ENCODE measurements at places on chromosomes 12 and 14.

GRCh38 chr12:111597831-111598636, 1.1 kb downstream of the ATXN2 start:
- DNase-seq, result peak; percentile 40

DNA sequence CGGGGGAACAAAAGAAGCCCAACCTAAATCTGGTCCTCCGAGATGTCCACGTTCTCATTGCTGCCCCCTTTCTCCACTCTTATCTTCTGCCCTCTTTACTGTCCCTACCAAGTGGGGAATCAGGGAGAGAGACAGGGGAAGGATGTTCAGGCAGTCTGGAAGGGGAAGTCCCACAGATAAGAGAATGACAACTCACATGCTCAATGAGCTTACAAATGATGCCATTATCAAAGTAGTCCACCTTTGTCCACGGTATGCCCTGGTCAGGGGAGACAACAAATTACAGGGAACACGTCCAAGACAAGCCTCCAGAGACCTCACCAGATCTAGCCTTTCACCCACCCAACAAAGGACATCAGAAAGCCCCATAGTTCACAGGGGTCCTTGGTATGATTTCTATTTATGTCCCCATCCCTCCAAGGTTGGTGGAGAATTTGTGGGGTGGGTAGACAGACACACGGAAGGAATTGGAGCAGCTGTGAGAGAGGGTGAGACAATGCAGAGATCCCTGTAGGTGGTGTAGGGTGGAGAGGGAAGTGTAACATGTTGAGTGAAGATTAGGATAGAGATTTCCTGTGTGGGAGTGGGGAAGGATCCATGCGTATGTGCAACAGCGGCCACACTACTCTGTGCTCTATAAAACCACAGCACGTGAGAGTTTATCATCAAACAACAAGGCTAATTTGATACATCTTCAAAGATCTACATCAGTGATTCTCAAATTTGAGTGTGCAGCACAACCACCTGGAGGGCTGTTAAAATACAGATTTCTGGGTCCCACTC, 10.7 kb downstream of the MYO1A start:
- DNase-seq, result no peak

DNA sequence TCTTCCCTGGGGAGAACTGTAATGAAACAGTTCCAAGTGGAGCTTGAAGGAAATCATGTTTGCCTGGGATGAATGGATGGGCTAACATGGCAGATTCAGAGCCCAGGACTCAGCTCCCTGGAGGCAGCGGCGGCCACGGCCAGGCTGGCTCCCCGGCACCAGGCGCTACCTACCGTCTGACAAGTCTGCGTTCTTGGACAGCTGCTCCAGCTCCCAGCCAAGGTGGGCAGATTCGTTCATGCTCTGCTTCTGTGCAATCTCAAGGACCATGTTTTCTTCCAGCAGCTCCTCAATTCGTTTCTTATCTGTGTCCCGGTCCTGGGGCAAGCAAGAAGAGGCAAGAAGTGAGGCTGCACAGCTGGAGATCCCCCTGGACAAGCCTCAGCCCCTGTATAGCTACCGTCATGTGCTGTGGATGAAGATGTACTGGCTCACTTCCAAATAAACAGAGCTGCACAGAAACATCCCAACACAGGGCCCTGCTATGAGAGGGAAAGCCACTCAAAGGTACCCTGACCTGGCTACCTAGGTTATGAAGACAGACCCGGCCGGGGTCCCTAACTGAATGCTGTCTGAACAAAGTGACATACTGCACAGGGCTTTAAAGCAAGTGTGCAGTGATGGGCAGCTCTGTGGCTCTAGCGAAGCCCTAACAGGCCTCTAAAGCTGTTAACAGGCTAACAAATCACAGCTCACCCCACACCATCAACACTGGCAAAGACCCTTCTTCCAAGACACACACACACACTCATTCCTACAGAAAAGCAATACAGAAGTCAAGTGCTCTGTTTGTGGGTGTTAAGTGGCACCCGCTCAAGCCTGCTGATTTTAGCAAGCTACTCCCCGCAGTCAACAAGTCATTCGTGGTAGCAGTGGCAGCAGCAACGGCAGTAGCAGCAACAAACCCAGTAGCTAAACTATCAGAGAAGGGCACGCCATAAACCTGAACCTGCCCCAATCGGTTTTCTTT, 80.4 kb upstream of the GPR68 start:
- DNase-seq, result no peak

GRCh38 chr14:89629383-89629782, 212.3 kb upstream of the FOXN3 start:
- DNase-seq, result no peak

DNA sequence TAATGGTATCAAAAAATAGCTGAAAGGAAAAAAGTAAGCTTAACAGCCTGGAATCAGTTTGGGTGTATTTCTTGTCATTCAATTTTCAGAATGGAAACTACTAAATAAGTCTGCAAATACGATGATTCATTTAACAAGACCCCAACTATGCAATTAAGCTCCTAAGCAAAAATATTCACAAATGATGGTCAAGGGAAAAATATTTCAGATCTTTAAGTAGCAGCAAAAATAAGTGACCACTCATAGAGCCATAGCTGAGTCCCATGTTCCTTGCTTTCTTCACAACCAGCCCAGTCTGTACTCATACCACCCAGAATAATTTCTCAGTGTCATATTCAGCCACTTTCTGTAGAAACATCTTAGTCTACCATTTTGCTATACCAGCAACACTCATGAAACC, 185.4 kb downstream of the PPM1H start:
- no peak for DNase-seq

- no peak for DNase-seq
Observed at GRCh38 chr12:18753481-18754123, 15.7 kb downstream of the CAPZA3 start.

GRCh38 chr14:105500726-105501101, 9.7 kb downstream of the TEDC1 start:
- no peak for DNase-seq

GRCh38 chr14:32509632-32510187, 180.6 kb downstream of the AKAP6 start:
- peak; percentile 93 for DNase-seq

- no peak for DNase-seq
Observed at GRCh38 chr12:107263980-107264379, 170.6 kb upstream of the CRY1 start.

- no peak for DNase-seq
Observed at GRCh38 chr14:76884394-76884793, 58.2 kb downstream of the LRRC74A start.

- no peak for DNase-seq
Observed at GRCh38 chr14:50897658-50898175, 25.9 kb downstream of the ABHD12B start.

GRCh38 chr12:120012067-120012621, 23.1 kb downstream of the BICDL1 start:
- DNase-seq, result peak; percentile 34

DNA sequence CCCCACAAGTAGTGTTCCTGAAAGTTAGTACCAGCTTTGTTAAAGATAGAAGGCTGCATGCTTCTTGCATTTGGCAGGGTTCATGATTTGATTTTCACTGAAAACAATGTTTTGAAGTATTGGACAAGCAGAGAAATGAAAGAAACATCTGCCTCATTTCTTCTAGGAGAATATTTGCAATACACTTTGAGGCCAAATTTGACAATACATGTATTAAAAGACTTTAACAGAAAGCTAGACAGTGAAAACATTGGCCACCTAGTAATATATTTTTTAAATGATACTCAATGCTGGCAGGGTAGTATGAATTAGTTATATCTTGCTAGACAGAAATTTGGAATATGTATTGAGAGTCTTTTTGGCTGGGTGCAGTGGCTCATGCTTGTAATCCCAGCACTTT, 68.5 kb downstream of the GCH1 start:
- no peak for DNase-seq

DNA sequence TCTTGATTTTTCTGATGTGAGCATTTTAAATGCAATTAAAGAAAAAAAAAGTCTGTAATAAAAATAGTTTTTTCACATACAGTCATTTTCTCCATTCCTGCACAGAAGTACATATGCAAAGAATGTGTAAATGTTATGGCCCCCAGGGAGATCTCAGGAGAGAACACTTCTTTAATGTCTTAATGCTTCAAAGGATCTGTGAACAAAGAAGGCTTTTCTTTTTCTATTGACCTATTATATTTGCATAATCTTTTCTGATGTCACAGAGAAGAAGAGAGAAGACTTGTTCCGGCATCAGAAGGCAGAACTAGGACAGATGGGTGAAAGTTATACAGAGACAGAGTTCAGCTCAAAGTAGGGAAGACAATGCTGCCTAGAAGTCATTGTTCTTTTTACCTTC, 413.5 kb upstream of the STXBP6 start:
- no peak for DNase-seq

DNA sequence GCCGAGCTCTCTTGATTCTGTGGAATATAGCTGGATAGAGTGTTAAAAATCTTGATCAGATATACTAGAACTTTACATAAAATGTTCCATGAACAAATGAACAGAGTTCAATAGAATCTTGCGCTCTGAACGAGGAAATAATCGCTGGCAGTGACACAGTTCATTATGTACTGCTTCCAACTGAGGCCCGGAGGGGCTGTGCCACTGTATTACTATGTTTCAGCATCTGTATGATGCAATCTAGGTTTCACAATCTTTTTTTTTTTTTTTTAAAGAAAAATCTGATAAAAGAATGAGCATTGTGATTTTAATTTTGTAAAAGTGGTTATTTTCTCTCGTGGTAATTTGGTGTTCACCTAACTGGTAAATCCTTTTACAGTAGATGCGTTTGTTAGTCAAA, 77.2 kb downstream of the FERMT2 start:
- peak; percentile 27 for DNase-seq

- no peak for DNase-seq
Observed at GRCh38 chr12:93403988-93404803, 26.5 kb downstream of the NUDT4 start.

- no peak for DNase-seq
Observed at GRCh38 chr14:82785756-82786482, 1252.3 kb upstream of the SEL1L start.

DNA sequence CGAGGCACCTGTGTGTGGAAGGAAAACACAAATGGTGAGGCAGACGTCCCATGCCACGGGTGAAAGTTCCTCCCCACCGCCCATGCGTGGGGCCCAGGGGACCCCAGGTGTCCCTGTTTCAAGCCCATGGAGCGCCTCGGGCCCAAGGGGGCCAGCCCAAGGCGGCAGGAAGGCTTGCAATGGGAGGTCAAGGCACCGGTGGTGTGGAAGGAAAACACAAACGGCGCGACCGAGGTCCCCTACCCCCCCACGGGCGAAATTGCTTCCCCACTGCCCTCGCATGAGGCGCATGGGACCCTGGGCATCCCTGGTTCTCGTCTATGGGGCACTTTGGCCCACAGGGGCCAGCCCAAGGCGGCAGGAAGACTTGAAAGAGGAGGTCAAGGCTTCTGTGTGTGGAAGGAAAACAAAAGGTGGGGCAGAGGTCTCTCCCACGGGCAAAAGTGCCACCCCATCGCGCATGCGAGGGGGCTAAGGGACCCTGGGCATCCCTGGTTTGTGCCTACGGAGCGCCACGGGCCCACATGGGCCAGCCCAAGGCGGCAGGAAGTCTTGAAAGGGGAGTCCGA, 379.4 kb downstream of the ALG10 start:
- no peak for DNase-seq

DNA sequence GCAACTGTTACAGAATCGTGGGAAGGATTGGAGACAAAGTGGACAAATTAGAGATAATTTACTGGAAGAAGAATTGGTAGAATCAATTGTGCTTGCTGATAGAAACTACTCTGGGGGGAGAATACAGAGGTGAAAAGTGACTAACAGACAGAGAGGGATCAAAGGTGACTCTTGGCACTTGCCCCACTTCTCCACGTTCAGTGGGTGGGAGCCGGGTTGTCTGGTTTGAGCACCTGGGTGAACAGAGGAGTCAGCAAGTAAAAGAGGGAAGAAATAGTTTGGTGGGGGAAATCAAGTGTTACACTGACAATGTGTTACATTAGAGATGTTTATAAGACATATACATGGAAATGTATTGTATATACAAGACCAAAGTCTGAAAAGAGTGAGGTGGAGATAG, 69.1 kb downstream of the PPP2R5E start:
- no peak for DNase-seq

DNA sequence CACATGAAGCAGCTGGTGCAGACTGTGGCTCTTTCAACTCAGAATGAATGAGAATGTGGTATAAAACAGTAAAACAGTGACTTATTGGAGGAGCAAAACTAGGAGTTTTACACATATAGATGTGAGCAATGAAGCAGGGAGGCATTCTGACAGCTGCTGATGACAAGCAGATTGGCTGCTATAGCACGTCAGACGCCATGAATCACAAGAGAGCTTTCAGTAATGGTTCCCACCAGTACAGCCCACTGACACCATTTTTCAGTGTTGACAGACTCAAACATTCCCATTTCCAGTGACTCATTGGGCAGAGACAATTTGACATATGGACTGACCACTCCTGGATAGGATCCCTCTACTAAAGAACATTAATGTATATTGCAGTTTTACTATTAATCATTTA, 24.6 kb upstream of the FSCB start:
- no peak for DNase-seq

- DNase-seq, result no peak
Observed at GRCh38 chr12:70691018-70691672, 53.9 kb upstream of the PTPRB start.

DNA sequence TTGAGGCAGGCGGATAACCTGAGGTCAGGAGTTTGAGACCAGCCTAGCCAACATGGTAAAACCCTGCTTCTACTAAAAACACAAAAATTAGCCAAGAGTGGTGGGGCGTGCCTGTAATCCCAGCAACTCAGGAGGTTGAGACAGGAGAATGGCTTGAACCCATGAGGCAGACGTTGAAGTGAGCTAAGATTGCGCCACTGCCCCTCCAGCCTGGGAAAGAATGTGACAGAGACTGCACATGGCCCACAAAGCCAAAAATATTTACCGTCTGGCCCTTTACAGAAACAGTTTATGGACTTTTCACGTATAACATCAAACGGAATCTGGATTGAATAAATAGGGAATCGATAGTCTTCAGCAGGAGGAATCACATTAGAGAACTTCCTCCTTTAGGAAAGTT, 3.5 kb downstream of the RSRC2 start:
- DNase-seq, result peak; percentile 20

DNA sequence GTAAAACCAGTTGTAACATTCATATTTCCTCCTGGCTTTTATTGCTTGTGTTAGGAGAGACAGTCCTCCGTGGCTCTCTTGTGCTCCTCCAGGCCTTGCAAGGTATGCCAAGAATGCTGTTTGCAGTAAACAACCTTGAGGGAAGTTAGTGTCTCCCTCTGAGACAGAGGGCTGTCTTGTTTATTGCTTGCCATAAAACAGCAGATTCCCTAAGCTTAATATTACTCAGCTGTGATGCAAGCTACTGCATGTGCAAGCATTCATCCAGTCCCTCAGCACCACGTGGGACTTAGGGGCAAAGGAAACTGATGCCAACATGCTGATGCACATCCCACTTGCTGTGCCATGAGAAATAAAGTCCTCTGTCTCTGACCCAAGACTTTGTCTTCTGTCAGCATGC, 6.6 kb downstream of the POMT2 start:
- DNase-seq, result peak; percentile 93

DNA sequence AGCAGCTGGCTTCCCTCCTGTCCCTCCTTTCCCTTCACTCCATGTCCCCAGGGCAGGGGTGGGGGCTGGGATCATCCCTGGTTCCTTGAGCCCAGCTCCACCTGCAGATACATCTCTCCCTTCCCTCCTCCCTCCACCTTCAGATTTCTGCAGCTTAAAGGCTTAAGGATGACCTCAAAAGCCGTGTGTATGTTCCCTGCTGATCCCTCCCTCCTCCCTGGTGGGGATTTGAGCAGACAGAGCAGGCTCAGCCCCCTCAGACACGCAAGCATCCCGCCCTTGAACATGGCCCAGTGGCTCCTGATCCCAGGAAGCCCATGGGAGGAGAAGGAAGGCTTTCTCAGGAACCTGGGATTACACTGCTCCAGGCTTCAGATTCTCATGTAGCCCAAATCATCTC, 82.9 kb upstream of the RIN3 start:
- DNase-seq, result no peak
